ENCODE measurements at places on chromosomes 1 and 21.
A peak's percentile ranks its signal among the peaks of the same experiment; 100 is the strongest.

DNA sequence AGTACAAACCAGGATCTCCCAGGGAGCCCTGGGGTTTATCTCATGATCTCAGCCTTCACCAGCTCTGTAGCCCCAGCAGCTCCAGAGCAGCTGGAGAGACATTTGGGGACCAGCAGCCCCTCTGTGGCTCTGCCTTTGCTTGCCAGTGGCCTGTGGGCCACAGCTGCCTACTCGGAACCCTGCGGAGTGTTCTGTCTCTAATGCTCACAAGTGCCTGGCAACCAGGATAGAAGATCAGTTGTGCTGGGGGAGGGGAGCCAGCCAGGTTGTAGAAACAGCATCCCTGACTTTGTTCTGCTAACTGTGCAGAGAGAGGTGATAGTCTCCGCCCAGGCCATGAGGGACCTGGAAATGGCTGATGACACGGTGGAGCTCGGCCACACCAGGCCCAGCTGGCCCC, 50.9 kb upstream of the KCNJ15 start:
- no peak for DNase-seq

GRCh38 chr21:45470773-45471524, 66.0 kb downstream of the COL18A1 start:
- no peak for DNase-seq

GRCh38 chr1:223299553-223299952, 64.4 kb downstream of the SUSD4 start:
- no peak for DNase-seq

DNA sequence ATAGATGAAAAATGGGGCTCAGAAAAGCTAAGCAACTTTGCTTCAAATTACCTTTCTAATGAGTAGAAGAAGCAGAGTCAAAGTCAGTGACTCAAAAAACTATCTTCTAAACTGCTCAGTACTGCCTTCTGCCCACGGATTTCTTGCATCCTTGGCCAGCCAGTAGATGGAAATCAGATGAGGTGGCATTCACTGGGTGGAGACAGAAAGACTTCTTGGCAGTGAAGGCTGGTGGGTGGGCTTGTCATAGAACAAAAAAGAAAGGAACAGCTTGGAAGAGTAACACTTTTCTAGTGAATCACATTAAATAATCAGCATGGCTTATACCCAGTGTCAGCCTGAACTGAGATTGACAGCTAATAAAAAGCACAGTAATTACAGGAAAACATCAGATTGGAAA, 170.7 kb downstream of the ST6GALNAC5 start:
- no peak for DNase-seq

- DNase-seq, result no peak
These were observed 566.6 kb upstream of the NR5A2 start for GRCh38 chr1:199460933-199461332.

DNA sequence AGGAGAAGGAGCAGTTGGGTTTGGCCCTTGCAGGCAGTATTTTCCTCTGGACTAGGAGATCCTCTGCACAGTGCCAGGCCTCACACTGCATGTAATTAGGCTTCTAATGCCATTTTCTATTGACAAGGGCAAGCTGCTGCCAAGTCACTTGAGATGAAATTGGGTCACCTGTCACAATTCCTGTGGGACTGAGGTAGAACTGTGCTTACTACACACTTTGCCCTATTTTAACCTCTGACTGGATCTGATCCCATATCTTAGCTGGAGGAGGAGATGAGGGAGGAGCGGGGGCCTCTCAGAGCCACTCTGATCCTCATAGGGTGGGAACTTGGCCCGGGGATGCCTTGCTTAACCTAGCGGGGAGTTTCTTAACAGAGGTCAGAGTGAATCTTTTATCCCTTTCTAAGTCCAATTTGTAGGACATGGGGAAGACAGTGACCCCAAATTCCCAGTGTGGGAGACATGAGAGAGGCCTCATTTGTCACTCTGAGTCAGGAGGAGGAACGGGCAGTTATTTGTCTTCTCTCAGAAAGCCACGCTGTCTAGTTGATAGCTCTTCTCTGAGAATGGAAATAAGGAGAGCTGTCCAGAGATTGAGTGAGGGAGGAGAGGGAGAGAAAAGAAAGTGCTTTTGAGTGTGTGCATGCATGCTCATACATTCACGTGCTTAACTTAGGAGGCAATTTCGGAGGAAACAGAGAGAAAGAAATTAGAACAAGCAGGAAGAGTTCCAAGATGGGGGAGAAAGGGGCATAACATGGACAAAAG, 121.3 kb downstream of the CACNA1E start:
- no peak for DNase-seq

DNA sequence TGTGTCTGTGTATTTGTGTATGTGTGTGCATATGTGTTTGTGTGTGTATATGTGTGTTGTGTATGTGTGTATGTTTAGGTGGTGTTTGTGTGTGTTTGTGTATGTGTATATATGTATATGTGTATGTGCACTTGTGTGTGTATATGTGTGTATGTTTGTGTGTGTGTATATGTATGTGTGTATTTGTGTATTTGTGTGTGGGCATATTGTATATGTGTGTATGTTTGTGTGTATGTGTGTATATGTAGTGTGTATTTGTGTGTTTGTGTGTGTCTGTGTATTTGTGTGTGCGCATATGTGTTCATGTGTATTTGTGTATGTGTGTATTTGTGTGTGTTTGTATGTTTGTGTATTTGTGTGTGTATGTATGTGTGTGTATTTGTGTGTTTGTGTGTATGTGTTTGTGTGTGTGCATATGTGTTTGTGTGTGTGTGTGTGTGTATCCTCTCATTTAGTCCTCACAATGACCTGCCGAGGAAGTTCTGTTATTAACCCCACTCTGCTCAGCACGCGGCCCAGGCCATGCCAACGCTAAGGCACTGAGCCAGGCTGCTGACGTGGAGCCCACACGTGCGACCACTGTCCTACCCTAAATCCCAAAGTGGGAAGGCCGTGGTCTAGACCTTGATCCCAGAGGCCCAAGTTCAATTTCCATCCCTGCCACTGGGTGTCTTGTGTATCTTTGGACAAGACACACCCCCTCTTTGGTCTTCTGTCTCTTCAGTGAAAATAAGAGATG, 43.2 kb upstream of the TMEM51 start:
- DNase-seq, result no peak

- DNase-seq, result no peak
These were observed 104.0 kb upstream of the HP1BP3 start for GRCh38 chr1:20891091-20891490.

DNA sequence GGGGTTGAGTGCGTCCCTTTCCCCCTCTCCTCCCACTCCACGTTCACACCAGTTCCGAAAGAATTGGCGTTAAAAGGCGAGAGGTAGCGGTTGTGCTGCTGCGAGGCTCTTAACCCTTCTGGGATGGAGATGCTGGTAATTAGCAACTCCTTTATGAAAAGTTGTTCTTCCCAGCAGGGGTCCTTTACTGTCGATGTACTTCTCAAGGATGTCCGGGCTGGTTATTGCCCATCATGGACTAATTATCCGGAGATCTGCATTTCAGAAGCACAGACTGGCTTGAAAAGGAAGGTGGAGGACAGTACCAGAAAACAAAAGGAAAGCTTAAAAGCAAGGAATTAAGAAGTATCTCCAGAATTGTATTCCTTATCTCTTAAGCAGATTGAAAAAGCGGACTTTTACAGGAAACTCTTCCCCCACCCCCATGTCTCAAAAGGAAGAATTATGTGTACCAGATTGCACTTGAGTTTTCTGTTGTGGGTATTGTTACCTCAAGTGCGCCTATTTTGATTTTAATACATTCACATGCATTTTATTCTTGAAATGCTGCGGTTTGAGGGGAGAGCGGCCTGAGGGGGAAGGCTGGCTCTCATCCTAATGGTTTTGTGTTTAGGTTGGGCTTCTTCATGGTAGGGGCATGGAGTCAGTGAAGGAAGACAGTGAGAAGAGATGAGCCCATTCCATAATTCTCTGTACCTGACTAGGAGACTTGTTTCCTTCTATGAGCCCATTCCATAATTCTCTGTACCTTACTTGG, 1.5 kb downstream of the AK4 start:
- no peak for DNase-seq

- DNase-seq, result no peak
These were observed 538.8 kb downstream of the LRRIQ3 start for GRCh38 chr1:73659136-73659535.

DNA sequence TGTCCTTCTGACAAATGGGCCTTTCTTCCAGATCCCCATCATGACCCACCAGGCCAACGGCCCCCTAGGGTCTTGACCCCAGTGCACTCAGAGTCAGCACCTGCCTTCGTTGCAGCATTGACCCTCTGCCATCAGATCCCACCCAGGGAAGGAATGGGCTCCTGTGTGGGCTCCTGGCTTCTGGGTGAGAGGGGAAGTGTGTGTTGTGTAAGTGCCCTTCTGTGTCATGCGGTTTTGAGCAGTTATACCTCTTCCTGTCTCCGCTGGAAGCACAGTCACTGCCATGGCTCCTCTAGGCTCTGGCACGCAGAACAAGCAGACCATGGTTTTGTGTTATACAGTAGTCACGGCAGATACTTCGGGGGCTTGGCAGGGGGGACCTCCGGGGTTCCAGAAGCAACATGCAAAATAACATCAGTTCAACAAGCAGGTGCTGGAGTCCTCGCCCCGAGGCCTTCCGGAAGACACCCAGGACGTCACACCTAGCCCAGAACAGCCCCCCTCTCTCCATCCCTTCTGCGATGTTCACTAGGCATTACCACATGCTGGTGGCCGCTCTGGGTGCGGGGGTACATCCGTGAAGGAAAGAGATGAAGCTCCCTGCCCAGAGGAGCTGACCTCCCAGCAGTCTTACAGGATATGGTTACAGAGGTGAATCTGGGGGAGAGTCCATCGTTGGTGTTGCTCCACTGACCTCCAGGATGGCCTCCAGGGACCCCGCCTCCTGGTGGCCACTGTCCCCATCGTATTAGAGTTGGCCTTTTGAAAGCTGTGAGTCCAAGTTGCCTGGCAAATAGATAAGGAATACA, 17.4 kb upstream of the KCNAB2 start:
- DNase-seq, result peak; percentile 44

DNA sequence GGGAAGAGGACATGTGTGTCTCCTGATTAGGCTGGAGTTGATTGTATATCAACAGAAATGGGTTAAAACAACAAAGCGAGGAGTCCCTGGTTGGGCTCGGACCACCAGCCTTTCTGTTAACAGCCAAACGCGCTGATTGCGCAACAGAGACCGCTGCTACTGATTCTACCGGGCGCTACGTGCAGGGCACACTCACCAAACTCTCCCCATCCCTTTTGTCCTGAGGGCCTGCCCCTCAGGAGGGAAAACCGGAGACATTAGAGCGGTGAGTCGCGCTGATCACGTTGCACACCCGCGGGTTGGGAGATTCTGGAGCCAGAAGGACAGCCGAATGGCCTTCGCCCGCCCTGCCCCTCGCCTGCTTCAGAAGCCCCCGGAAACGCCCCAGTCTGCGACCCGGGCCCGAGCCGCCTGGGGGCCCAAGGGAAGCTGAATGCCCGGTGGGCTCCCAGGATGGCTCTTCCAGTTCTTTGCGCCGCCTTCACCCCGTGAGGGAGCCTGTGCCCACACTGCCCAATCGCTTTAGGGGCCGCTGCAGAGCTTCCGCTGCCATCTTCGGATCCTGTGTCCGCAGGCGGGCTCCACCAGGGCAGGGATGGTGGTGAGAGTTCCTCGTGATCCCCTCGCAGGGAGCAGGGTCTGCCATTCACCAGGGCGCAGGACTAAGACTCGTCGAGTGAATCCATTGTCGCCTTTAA, 165.4 kb upstream of the NBPF11 start:
- DNase-seq, result no peak

DNA sequence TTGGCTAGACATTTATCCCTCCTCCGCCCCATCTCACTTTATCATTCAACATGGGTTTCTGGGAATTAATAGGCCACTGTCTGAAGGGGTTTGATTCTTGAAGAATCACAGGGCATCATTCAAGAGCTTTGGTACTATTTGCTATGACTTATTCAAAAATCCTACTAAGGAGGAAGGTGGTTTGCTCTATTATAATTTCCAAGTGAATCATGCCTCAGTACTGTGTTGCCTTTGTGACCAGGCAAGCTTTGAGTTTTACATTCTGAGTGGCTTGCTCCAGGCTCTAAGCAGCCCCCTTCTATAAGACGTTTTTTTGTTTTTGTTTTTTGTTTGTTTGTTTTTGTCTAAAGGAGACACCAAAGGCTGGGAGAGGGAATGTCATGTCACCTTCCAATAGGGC, 2.6 kb downstream of the C1orf21 start:
- DNase-seq, result no peak

GRCh38 chr1:160354388-160354985, 11.3 kb downstream of the NCSTN start:
- no peak for DNase-seq

DNA sequence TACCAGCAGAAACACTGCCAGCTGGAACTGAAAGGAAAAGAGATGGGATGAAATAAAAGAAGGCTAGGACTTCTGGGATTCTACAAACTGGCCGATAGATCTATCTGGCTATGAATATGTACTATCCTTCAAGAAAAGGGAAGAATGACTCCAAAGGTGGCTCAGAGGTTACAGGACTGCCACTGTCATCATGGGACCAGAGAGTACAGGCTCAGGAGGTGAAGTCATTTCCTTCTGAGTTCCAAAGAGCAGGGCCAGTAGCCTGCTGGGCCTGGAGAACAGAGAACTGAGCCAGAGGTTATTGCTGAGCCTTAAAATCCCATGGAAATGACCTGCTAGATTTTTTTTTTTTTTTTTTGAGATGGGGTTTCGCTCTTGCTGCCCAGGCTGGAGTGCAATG, 27.6 kb downstream of the ZNF496 start:
- DNase-seq, result no peak

DNA sequence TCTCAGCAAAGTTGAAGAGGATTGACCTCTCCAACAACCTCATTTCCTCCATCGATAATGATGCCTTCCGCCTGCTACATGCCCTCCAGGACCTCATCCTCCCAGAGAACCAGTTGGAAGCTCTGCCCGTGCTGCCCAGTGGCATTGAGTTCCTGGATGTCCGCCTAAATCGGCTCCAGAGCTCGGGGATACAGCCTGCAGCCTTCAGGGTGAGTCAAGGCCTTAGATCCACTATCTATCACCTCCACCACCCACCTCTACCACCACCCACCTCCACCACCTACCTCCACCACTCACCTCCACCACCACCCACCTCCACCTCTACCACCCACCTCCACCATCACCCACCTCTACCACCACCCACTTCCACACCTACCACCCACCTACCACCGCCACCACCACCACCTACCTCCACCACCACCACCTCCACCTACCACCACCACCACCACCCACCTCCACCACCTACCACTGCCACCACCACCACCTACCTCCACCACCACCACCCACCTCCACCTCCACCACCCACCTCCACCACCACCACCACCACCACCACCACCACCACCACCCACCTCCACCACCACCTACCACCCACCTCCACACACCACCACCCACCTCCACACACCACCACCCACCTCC, 5.8 kb downstream of the OPTC start:
- DNase-seq, result no peak

Measured in effector memory CD4-positive, alpha-beta T cell (primary cell).